ENCODE measurements at places on chromosomes 7 and 10.

GRCh38 chr10:116198676-116199035, 74.3 kb downstream of the GFRA1 start:
- no peak for DNase-seq

GRCh38 chr10:36888925-36889573, 236.3 kb upstream of the ANKRD30A start:
- DNase-seq, result peak; percentile 51

GRCh38 chr10:113739031-113739430, 12.5 kb upstream of the PLEKHS1 start:
- no peak for DNase-seq

- no peak for DNase-seq
These were observed 1061.1 kb upstream of the AUTS2 start for GRCh38 chr7:68537051-68537773.

DNA sequence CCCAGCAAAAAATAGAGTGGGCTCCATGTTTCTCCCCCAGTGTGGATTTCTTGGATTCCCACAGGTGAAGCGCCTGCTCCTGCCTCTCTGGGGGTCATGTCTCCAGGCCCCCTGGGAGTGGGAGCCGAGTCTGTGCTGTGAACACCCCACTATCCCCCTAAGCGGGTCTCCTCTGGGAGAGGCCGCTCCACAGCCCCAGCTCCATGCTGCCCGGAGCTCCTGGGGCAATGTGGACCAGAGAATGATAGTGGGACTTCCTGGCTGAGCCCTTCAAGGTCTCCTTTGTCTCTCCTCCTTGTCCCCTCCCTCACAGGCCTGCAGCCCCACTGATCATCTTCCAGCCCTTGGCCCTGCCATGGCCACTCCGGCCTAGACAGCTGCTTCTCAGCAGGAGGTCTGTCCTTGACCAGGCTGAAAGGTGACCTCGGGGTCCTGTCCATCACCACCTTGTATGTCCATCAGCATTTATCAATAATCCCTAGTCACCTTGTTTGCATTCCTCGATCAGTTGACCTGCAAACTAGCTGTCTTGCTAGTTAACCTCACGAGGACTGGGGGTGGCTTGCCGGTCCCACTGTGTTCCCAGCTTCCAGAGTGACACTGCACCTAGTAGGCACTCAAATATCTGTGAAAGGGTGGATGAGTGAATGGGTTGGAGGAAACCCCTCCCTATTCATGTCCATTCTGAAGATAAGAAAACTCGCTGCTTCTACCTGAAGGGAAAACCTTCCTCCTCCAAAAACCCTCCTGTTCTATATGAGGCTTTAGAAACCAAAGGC, 776 bp upstream of the CALML3 start:
- DNase-seq, result no peak

DNA sequence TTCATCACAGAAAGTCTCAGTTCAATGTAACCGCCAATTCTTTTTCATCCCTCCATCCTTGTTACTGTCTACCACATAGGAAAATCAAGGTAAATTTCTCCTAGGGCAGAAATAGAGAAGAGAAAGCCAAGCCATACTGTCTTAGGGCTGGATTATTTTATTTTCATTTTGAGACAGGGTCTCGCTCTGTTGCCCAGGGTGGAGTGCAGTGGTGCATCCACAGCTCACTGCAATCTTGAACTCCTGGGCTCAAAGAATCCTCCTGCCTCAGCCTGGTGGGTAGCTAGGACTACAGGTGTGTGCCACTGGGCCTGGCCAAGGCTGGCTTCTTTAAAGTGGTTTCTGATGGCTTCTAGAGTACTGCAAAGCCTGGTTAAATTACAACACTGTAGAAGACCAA, 181.7 kb downstream of the SRPK2 start:
- DNase-seq, result no peak

DNA sequence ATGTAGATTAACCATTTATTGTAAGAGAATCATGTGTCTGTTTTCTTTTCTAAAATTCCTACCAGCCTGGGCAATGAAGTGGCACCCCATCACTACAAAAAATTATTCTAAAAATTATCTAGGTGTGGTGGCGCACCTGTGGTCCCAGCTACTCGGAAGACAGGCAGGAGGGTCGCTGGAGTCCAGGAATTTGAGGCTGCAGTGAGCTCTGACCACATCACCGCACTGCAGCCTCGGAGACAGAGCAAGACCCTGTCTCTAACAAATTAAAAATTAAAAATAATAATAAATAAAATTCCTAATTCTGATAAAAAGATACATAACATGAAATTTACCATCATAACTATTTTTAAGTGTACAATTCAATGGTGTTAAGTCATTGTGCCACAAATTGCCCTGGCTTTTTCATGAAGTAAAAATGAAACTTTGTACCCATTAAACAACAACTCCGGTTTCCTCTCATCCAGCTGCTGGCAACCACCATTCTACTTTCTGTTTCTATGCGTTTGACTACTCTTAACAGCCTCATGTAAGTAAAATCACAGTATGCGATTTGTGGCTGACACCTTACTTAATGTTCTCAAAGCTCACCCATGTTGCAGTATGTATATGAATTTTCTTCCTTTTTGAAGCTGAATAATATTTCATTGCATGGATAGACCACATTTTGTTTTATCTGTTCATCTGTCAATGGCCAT, 20.6 kb upstream of the USP6NL start:
- DNase-seq, result no peak

DNA sequence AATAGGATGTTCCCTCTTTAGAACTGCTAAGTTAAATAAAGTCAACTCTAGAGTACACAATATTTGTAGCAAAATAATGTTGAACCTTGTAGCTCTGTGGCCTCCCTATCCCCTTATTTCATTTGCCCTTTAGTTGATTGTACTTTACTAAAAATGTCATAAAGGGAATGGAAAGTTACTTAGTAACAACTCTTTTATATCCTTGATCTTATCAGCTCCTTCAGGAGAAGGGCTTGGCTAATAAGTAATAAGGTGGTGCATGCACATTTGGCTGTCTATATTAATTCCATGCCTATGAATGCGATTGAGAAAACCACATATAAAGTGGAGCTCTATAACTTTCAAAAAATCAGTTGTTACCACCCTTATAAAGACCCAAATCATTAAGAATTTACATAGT, 41.5 kb upstream of the GATA3 start:
- no peak for DNase-seq

GRCh38 chr7:77465256-77465655, 49.1 kb upstream of the GSAP start:
- DNase-seq, result no peak

DNA sequence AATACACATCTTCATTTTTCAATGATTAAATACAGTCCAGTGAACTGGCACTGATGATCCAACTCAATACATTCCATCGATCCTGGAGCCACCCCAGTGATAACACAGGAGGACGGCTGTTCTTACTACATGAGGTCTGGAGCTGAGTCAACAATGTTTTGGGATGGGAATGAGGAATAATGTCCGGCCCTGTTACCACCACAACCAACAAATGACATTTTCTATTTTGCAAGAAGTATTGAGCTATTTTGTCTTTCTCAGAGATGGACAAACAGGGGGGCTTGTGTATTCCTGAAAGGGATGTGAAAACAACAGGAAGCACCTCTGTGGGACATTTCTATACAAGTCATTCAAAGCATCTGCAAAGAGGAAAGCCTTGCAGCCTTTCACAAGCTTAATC, 249.2 kb downstream of the PARD3 start:
- DNase-seq, result no peak

- DNase-seq, result no peak
These were observed 2.4 kb upstream of the LDB3 start for GRCh38 chr10:86665868-86666267.

- DNase-seq, result peak; percentile 89
These were observed at the start of gene FASTK for GRCh38 chr7:151080522-151081169. FASTK (minus strand) TSS chr7:151080809; CDS start chr7:151080766, 43 bp downstream.

DNA sequence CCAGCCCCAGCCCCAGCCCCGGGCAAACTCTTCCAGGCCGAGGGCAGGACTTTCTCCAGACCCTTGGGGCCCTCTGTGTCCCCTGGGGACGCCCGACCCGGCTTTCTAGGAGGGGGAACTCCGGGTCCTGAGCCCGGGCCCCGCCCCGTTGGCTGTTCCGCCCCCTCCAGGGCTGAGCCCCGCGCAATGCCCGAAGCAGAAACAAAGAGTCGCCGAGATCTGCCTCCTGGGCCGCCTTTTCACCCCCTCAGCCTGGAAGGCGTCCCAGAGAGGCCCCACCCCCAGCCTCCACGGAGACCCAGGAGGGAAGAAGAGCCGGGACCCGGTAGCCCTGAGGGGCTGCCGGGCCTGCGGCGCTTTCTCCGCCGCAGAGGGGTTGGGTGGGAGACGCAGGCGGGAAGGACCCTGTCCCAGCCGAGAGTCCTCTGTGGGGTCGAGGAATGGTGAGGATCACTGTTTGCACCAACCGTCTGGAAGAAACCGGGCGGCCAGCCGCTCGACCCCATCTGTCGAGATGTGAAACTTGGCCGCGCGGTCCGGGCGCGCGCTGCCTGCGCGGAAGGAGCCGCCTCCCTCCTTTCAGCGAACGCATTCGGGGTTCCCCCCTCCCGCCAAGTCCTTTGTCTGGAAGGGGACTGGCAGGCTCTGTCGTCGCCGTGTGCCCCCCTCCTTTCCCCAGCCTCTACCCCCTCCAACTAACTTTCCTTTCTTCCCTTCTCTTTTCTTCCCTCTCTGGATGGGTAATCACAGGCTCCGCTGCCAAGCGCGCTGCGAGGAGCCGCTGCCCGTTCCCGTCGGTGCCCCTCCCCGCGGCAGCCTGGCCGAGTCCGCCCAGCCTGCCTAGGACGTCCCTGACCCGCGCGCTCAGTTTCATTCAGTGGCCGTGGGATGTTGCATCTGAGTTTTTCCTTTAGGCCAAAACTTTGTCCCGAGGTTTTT, 10.2 kb downstream of the EN2 start:
- DNase-seq, result no peak

DNA sequence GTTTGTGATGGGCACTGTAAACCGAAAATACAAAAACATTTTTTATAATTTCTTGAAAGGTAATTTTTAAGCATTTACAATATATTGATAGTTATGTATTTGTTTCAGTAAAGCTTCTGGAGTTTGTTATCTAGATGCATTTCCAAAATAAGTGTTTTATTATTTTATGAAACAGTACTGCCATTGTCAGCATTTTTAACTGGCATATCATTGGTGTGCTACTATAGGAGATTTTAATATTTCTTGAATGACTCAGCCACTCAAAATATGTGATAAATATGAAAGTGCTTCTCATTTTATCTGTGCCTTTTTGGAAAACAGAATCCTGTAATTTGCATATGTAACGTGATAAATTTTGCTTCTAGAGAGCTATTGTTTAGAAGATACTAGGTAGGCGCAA, 97.9 kb downstream of the ANKIB1 start:
- no peak for DNase-seq

GRCh38 chr7:142939226-142939910, at the start of gene LLCFC1:
LLCFC1 (plus strand) TSS chr7:142939484; CDS start chr7:142939622, 138 bp downstream.
- no peak for DNase-seq

DNA sequence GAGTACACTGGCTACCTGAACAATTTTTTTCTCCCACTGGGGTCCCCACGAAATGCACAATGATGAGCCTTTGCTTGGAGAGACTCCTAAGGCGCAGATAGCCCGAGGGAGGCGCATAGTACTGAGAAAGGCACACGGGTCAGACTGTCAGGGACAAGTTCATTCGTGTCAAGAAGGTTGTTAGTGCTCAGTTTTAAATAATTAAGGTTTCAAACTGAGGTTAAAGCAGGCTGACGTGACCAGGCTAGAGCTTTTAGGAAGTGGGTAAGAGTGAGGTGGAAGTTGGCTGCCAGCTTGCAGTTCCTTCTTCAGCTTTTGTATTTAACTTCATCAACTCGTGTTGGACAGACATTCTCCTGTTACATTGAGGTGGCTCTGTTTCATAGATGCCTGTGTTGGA, 31.6 kb downstream of the RBM33 start:
- DNase-seq, result peak; percentile 48

DNA sequence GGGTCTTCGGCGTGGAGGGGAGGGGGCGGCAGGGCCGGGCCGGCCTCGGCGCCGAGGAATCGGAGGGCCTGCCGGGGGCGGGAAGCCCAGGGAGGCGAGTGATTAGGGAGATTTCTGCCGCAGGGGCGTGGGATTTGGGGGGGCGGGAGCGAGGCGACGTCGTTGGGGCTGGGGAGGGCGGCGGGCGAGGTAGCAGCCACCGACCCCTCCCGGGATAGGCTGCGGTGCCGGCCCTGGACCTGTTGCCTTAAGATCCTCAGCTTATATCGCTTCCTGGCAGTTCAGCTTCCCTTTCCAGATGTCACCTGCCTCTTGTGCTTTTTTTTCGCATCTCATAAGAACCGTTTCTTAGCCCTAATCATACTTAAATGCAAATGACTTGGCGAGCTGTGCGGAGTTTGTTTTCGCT, 655 bp downstream of the LMTK2 start:
- DNase-seq, result peak; percentile 7

- no peak for DNase-seq
These were observed 221.4 kb downstream of the BICC1 start for GRCh38 chr10:58734116-58734515.

- no peak for DNase-seq
These were observed 345.6 kb downstream of the MDFIC start for GRCh38 chr7:115267503-115267902.

- DNase-seq, result no peak
These were observed 1.1 kb downstream of the NDST2 start for GRCh38 chr10:73810358-73810734.

DNA sequence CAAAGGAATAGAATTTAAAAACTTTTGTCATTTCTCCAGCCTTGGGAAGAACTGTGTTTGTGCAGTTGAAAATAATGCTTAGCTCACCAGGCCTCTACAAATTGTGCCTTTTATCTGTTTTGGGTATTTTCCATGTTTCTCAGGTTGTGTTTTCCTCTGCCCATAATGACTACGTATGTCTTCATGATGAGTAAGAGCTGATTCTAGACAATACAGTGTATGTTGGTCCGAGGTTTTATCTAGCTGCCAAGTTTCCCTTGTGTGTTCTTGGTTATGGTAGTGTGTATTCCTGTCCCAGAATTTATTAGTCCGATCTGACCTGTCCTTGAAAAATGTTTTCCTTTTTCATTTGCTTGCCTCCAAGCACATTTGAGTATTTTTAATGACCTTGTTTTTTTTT, 83.7 kb upstream of the GLCCI1 start:
- no peak for DNase-seq

- DNase-seq, result no peak
These were observed 6.1 kb downstream of the DNTT start for GRCh38 chr10:96310321-96310669.

DNA sequence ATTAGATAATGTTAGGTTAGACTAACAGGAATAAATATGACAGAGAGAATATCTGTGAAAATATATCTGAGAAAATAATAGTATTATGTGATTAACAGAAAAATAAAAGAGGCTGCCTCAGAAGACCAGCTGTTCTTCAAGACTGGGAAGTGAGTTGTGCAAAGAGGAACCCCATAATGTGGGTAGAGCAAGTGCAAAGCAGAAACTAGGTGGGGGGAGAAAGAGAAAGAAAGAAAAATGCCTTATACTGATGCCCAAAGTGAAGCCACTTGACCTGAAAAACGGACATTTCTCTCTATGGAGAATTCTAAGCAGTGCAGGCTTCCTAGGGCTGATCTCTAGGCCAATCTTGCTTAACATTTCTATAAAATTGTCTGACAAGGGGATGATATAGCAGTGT, 3.8 kb downstream of the NEBL start:
- DNase-seq, result no peak

GRCh38 chr7:24930856-24931255, 49.1 kb downstream of the OSBPL3 start:
- DNase-seq, result no peak
